ENCODE measurements at places on chromosomes 3 and 15.

DNA sequence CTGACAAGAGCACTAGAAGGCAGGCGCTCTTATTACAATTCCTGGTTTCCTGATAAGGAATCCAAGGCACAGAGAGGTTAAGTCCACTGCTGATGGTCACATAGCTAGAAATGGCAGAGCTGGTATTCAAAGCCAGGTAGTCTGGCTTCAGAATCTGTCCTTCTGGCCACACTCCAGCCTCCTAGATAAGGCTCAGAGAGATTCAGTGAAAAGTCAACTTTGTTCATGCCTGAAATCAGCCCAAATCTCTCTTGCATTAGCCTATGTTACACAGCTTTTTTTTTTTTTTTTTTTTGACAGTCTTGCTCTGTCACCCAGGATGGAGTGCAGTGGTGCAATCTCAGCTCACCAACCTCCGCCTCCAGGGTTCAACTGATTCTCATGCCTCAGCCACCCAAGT, 21.1 kb upstream of the CMTM8 start:
- DNase-seq, result no peak

- no peak for DNase-seq
These were observed 5.0 kb upstream of the UACA start for GRCh38 chr15:70768257-70768883.

GRCh38 chr15:44804298-44805046, 68.1 kb downstream of the TRIM69 start:
- DNase-seq, result no peak

DNA sequence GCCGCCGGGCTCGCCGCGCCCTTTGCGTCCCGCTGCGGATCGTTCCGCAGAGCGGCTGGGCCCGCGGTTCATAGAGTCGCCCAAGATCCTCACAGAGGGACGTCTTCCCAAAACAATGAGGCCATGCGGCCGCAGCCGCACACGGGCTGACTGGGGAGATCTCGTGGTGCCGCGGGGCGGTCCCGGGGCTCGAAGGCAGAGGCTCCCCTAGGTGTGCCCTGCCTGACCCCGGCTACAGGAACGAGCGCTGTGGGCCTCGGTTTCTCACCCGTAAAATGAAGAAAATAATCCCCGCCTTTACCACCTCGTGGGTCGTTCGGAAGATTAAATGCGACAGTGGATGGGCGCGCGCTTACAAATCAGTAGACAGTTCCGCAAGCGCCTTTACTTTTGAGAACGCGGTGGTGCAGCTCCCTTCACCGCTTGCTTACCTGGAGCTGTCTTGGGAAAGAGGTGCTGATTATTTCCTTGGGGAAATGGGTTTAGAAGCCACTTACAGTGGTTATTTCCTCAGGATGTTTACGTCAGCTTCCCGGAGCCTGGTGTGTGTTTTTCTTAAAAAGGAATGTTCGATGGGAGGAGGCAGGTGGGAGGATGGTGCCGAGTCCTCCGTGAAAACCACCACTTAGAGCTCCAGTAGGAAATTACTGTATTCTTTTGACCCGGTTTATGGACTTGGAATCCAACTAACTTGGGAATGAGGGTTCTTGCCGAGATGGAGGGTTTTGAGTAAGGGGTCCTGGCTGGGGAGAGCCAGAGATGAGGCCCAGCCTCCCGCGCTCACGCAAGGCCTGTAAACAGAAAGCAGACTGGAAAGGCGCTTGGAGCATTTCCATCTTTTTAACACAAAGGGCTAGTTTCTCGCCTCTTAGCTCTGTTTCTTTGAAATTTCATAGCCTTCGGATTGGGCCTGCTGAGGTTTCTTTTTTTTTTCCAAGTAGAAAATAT, 1.9 kb upstream of the MEX3B start:
- no peak for DNase-seq

- no peak for DNase-seq
These were observed 86.9 kb upstream of the C15orf39 start for GRCh38 chr15:75114796-75115195.
